ENCODE measurements at places on chromosomes 3 and 15.

DNA sequence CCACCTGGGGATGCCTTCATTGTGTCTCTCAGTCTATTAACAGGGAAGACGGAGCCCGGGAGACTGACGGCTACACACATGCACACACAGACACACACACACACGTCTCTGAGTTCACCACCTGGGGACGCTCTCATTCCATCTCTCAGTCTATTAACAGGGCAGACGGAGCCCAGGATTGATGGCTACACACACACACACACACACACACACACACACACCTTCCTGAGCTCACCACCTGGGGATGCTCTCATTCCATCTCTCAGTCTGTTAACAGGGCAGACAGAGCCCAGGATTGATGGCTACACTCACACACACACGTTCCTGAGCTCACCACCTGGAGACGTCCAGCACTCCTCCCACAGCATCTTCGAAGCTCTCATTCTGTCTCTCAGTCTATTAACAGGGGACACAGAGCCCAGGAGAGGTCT is 143.9 kb downstream of the OR4M2 start:
- no peak for DNase-seq

DNA sequence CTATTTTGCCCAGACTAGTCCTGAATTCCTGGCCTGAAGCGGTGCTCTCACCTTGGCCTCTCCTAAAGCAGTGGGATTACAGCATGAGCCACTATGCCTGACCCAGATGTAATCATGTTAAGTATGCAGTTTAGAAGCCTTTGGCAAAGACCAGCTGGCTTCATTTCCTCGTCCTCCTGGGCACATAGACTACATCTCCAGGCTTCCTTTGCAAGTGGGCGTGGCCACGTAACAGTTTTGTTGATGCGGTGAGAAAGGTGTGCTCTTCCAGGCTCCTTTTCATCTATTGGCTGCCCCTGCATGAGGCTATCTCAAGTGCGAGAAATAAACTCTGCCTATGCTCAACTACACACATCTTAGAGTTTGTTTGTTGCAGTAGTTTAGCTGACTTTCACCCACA is 13.0 kb downstream of the SV2B start:
- no peak for DNase-seq

DNA sequence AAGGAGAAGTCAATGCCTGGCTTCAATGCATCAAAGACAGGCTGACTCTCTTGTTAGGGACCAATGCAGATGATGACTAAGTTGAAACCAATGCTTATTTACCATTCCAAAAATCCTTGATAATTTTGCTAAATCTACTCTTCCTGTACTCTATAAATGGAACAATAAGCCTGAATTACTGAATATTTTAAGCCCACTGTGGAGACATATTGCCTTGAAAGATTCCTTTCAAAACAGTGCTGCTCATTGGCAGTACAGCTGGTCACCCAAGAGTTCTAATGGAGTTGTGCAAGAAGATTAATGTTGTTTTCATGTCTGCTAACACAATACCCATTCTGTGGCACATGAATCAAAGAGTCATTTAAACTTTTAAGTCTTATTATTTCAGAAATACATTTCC is 181.0 kb upstream of the CBLB start:
- DNase-seq = no peak

- no peak for DNase-seq
Observed at GRCh38 chr3:14127516-14128161, 2.8 kb downstream of the TMEM43 start.

DNA sequence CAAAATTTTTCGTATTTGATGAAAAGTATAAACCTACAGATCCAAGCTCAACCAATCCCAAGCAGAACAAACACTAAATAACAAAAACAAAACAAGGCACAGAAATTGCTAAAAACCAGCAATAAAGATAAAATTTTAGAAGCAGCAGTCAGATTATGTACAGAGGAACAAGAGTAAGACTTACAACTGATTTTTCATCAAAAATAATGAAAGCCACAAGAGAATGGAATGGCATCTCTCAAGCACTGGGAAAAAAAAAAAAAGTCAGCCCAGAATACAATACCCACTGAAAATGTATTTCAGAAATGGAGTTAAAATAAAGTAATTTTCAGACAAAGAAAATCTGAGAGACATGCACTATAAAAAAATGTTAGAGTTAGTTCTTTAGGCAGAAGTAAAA is 27.0 kb downstream of the GPR156 start:
- no peak for DNase-seq

All from GOT3 (cell line).